ENCODE measurements at places on chromosomes 11 and 22.

DNA sequence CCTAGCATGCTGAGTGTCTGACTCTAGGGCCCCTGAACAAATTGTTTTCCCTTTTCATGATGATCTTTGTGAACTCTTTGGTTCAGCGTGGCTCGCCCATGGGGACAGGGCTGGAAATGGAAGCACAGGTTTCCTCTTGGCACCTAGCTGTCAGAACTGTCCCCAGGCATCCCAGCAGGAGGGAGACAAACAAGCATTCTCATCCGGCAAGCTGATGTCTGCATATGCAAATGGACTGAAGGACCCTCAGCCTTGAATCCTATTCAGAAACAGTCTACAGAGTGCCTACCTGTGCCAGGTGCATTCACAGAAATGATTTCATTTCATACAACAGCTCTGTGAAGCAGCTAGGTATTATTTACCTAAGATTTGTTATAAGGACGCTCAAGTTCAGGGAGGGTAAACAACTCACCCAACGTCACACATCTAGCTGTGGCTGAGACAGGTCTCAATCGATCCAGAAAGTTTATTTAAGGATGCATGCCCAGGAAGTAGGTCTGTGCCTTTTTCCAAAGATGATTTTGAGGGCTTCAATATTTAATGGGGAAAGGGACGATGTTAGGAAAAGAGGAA, 176.4 kb downstream of the KIRREL3 start:
- no peak for DNase-seq

- DNase-seq = peak; percentile 72
Measured at GRCh38 chr11:1515082-1516060, 28.8 kb upstream of the MOB2 start.

DNA sequence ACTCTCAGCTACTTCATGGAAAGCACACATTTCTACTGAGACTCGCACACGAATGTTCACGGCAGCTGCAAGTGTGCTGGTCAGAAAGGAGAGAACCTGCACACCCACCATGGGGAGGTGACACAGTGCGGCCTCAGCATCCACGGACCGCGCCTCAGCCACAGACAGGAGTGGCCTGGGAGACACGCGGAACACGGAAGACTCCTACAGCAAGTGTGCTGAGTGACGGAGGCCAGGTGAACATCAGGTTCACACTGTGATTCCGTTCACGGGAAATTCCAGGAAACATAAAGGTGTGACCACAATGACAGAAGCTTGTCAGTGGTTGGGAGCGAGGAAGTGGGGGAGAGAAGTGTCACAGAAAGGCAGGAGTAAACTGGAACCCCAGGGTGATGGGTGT, 13.3 kb upstream of the MOB2 start:
- no peak for DNase-seq

- no peak for DNase-seq
Measured at GRCh38 chr22:39503630-39504029, 1.5 kb downstream of the MIEF1 start.

DNA sequence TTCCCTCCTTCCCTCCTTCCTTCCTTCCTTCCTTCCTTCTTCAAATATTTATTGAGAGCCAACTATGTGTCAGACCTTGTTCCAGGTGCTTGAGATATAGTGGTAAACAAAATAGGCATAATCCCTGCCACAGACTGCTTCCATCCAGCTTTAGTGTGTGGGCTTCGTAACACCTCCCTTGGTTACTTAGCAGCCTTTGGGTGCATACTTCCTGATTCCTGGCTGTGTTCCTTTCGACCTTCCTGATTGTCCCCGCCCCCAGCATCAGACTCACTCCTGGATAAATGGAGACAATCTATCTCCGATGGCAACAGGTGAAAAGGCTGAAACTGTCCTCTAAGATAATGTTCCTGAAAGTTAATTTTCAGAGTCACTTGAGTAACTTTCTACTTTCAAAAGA, 13.5 kb downstream of the CCDC81 start:
- DNase-seq = no peak

DNA sequence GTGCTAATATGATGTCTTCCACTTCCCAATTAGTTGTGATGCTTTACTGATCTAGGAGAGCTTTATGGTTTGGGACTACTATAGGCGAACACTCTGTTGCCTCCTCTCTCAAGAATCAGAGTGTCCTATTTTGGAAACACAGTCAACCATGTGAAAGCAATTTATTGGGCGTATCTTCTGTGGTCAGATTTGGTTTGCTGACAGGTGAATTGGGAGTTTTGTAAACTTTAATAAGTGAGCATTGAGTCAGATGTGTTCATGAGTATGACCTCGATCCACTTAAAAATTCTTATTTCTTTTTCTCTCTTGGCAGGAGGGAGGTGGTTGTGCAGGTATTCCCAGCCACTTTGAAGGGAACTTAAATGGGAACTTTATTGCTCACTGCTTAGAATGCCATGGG, 4.4 kb downstream of the CAT start:
- no peak for DNase-seq
